HS-27A (cell line): ENCODE measurements at places on chromosomes 6 and 20.
A peak's percentile ranks its signal among the peaks of the same experiment; 100 is the strongest.

DNA sequence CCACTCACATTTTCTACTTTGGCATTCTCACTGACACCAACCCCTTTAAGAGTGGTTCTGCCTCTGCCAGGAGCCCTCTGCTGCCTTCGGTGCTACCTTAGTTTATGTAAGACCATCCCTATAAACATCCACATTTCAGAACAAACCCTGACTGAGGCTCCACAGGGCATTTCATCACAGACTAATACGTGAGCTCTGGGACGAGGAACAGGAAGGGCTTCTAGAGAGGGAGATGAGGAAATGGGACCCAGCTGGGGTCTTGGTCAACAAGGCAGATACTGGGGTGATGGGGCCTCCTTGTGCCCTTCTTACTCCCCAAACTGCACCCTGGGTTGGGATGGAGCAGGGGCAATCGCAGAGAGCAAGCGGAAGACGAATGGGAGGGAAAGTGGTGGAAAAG, 86.5 kb upstream of the FYN start:
- no peak for DNase-seq

DNA sequence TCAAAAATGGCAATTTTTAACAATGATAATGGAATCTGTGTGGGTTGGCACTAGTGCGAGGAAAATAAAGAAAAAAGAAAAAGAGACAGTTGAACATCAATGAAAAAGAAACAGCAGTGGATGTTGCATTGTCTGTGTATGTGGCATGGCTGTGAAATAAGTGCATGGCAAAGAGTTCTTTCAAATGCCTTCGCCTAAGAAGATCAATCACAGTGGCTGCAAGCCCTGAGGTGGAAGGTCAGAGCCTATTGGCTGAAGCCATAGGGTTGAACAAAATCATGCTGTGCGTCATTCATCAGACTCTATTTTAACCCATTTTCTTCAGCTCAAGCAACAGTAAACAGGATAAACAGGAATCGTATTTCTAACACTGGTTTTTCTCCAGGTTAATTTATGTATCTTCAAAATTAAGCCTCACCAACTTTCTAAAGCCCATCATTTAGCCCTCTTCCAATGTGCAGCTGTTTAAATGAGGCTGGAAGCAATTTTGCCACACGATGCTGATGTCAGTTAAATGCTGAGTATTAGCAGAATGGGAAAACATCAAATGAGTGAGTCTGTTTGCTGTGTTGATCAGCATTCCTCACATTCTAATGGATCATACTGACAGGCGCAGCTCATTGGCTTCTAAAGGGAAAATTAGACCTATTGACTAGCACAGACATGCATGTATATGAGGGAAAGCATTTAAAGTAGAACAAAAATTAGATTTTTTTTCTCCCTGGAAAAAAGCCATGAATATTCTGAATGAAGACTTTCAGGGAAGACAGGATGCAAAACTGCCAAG, 955.9 kb upstream of the EYS start:
- no peak for DNase-seq

GRCh38 chr20:17762873-17763557, 63.2 kb downstream of the BANF2 start:
- no peak for DNase-seq

DNA sequence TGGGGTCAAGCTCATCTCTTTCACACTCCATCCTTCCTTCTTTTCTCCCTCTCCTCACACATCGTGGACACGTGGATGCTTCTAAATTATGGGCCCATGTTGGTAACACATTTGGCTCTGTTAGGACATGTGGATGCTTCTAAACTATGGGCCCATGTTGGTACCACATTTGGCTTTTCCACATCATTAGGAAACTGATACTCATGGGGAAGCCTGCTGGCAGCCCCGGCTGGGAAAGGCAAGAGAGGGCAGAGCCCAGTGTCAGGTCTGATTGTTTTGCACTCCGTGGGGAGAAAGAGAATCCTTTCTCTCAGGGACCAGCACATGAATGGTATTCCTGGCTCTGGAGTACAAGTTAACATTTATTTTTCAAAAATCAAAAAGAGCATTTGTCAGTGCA, 4.0 kb upstream of the CST1 start:
- DNase-seq, result peak; percentile 11

DNA sequence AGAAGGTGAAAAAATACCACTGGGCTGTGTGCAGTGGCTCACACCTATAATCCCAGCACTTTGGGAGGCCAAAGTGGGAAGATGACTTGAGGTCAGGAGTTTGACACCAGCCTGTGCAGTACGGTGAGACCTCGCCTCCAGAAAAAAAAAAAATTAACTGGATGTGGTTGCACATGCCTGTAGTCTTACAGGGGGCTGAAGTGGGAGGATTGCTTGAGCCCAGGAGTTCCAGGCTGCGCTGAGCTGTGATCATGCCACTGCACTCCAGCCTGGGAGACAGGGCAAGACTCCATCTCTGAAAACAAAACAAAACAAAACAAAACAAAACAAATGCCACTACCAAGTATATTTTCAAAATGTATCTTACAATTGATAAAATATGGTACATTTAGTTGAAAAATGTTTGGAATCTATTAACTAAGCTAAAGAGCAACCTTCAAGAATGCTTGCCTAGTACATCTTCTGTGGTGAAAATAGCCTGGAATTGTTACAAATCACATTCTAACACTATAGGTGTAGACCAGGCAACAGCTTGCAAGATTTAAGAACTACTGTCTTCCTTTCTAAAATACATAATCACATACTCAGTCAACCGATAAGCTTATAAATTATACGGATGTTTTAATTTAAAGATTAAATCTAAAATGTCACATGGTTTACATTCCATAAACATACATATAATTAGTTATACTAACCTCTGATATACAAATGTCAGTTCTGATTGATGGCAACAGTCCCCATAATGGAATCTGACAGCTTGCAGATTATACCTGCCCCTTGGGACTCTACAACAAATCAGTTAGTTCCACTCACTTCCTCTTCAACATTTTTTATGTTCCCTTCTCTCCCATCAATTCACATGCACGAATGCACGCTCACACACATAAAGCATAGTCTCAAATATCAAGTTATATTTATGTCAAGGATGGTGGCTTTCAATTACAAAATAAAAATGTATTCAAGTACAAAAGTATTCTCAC, 150.8 kb downstream of the ASCC3 start:
- DNase-seq, result no peak

GRCh38 chr6:138977646-138978167, 10.3 kb downstream of the REPS1 start:
- no peak for DNase-seq

- DNase-seq, result no peak
Measured at GRCh38 chr6:68838571-68838970, 203.5 kb downstream of the ADGRB3 start.

DNA sequence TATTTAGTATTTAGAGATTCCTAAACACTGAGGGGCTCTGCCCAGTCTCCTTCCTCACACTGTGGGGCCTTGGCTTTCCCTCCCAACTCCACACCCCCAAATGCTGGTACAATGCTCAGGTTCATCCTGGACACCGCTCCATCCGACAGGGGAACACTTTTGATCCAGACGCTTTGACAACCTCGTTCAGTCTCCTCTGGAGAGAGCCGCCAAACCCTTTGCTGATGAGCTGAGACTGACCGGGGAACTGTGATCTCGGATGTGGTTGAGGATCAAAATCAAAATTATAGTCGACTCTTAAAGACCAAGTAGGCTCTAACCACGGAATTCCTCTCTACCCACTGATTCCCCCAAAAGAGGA, 38.8 kb upstream of the HLA-E start:
- no peak for DNase-seq

- DNase-seq, result peak; percentile 78
Measured at GRCh38 chr6:27503436-27504030, 30.6 kb upstream of the ZNF184 start.

DNA sequence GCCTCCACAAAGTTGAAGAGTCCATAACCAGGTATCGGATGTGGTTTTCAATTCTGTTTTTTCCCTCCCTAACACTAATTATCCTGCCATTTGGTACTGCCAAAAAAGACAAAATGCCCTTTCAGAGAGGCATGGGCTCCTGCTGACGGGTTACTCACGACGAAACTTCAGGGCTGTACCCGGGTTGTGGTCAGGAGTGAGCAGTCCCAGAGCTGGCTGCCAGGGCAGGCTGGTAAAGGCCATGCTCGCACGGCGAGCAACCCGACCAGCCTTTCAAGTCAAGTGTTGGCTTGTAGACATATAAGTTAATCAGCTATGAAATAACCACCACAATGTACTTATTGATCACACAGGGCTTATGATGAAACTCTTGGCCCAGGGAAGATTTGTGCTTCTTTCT, 152.5 kb downstream of the FOXC1 start:
- no peak for DNase-seq

GRCh38 chr6:125810445-125810844, 19.7 kb downstream of the NCOA7 start:
- DNase-seq, result no peak

DNA sequence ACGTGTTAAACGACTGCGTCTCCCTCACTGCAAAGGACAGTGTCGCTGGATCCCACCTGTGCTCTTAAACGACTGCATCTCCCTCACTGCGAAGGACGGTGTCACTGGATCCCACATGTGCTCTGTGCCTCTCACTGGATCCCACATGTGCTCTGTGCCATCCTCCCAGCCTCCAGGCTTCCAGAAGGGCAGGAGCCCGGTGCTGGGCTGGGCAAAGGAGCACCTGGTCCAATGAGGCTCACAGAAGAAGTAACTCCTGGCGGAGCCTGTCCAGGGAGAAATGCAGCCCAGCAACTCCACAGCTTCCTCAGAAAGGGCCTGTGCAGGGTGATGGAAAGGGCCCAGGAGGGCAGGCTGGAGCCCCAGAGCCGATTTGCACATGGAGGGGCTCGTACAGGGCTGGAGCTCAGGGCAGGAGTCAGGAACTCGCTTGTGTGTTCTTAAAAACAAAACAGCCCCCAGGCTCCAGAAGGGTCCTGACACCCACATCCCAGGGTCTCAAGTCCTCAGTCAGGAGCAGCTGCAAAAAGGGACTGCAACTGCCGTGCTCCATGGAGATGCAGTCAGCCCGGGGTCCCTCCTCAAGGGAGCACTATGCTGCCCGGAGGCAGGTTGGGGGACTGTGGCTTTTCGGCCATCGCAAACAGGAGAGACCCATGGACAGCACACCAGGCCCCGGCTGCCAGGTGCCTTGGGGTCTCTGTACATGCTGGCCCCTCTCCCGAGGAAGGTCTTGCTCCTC, 52.7 kb downstream of the DLL1 start:
- no peak for DNase-seq

- no peak for DNase-seq
Measured at GRCh38 chr6:157481865-157482249, 100.9 kb downstream of the ZDHHC14 start.

DNA sequence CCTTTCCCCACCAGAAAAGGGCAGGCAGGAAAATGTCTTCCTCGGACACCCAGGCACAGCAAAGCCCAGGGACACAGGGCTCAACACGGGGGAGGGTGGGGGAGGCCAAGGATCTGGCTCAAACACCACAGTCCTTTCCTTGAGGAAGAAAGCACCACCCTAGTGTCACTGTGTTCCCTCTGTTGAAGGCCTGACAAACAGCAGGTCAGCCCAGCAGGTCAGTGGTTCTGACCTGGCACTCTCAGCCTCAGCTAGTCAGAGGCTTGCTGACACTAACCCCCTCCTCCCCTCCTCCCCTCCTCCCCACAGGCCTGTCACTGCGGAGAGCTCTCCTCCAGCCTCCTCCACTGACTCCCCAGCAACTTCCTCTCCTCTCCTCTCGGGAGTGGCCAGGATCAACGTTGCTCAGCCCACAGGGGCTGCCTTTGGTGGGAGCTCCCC, 239.6 kb downstream of the LRFN2 start:
- DNase-seq, result no peak

DNA sequence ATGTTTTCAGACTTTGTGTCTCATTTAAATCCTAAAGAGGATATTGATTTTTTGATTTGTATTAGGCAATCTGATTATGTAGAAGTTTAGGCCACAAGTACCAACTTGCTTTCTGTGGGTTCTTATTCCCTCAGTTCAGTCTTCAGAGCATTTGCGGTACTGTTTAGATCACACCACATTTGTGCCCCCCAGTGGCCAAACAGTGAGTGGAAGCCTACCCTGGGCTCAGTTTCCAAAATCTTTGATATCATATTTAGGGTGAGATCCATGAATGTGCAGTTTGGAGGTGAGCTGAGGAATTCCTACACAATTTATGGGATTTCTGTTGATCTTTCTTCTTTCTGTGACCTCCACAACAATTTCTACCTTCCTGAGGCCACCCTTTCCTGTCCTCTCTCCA, 92.3 kb upstream of the FUT9 start:
- DNase-seq, result no peak
